ENCODE measurements at places on chromosomes 5 and 9.

DNA sequence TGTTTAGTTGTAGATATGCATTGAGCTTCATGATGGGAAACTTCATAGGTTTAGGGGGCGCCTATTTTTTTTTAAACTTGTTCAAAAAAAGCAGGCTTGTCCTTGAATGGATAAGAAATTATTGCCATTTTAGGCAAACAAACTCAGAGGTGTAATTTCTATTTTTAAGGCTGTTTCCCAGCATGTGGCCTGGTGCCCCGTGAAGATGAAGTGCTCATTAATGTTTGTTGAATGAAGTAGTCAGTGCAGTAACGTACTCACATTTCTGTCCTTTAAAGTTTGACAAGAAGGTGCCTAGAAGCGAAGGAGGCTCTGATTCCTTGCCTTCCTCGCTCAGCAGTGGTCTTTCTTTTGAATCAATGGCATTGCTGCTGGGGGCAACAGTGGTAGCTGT, 54.3 kb downstream of the ZNF618 start:
- no peak for DNase-seq

DNA sequence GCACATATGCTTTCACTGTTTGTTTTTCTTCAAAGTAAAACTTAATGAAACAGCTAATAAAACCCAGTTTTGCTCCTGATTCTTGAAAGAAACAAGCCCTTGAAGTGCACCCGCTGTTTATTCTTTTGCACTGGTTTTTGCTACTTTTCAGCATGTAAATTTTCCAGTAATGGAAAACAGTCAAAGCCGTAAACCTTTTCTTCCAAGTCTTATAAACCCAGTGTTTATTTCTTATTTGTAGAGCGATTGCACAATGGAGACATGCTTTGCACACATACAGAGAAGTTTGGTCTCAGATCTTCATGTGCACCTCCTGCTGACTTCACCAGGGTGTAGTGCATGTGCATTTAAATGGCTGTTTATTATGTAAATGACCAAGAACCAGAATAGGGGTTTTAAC, 51.8 kb downstream of the ATG10 start:
- DNase-seq: no peak

DNA sequence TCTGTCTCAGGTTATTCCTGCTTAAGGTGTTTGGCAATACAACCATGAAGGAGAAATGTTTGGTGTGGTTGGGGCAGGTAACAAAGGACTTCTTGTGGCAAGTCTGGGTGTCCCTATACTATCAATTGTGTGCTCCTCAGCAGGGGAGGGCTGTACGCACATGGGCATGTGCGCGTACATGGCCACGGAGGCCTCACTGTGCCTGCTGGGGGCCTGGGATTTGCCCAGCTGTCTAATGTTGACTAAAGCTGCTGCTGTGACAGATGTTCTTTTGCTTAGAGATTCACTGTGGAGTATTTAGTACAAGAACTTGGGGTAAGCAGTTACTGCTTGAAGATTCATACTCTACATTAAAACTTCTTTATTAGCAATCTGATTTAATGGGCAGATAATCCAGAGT, 97.5 kb downstream of the HSPA4 start:
- no peak for DNase-seq

GRCh38 chr9:32877639-32878217, 94.4 kb downstream of the TMEM215 start:
- DNase-seq: no peak

GRCh38 chr9:97575673-97576200, 57.4 kb downstream of the TSTD2 start:
- no peak for DNase-seq

DNA sequence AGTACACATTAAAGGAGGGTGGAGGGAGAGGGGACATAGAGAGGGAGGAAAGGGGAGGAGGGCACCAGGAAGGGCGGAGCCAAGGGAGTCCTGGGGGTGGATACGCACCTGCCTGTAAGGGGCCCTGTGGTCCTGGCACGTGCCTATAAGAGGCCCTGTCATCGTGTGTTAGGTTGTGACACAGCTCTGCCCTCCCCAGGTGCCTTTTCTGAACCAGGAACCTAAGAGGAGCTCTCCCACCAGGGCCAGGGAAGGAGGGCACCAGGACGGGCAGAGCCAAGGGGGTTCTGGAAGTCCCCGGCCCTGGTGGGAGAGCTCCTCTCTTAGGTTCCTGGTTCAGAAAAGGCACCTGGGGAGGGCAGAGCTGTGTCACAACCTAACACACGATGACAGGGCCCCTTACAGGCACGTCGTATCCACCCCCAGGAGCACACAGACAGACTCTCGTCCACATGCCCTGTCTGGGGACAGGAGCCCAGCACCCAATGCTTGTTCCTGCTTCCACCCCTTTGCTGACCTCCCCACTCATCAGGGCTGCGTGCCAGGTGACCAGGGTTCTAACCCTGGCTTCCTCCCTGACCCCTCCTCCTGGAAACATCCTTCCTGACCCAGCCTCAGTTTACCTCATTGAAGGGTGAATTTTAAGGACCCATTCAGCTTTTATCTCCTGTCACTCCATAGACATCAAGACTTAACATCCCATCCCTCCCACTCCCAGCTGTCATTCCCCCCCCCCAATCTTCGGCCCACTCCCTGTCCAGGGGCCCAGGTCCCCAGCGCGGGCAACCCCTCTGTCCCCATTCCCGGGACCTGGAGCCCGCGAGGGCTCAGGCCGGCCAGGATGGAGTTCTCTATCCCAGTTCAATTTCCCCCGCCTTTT, 12.9 kb upstream of the OLFM1 start:
- no peak for DNase-seq

- no peak for DNase-seq
Measured at GRCh38 chr5:41527201-41527779, 16.9 kb upstream of the PLCXD3 start.

GRCh38 chr9:2634153-2634552, 12.6 kb downstream of the VLDLR start:
- no peak for DNase-seq

DNA sequence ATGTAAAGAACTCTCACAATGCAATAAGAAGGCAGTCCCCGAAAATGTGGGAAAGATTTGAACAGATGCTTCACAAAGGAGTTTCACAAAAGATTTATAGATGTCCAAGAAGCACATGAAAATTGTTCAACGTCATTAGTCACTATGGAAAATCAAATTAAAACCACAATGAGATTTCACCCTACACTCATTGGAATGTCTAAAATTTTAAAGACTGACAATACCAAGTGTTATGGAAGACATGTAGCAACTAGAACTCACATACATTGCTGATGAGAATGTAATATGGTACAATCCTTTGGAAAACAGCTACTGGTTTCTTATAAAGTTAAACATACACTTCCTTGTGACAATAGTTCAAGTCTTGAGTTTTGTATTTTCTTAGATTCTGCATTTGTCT, 11.0 kb upstream of the RECK start:
- DNase-seq: no peak

DNA sequence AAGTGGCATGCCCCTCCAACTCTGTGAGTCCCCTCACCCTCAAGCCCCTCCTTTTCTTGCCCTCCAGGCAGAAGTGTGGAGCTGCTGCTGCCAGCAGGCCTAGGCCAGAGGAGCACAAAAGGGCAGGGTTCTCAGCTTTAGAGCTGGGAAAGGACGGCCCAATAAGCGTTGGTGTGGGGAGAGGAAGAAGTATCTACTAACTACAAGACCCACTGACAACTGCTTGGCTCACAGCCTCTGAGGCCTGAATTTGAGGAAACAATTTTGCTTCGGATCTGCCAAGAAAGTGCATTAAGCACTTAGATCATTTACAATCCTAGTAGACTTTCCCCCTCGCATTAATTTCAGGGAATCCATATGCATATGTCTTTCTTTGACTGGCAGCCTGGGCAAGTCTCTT, 179.4 kb downstream of the SNX18 start:
- DNase-seq: no peak

- DNase-seq: no peak
Measured at GRCh38 chr5:67168069-67168468, 28.5 kb downstream of the CD180 start.

- no peak for DNase-seq
Measured at GRCh38 chr9:99336005-99336404, 113.9 kb downstream of the SEC61B start.

Measured in activated T-helper 1 cell treated with Interleukin-2 at 50 U/mL for 16 hours (primary cell).